ENCODE measurements at places on chromosomes 11 and 22.
A peak's percentile ranks its signal among the peaks of the same experiment; 100 is the strongest.

- DNase-seq: no peak
Measured at GRCh38 chr11:18657673-18658072, 23.5 kb upstream of the SPTY2D1 start.

GRCh38 chr11:24064309-24064903 is 432.4 kb upstream of the LUZP2 start:
- DNase-seq: no peak

GRCh38 chr11:40877981-40878380 is 581.5 kb downstream of the LRRC4C start:
- DNase-seq: no peak

- no peak for DNase-seq
Measured at GRCh38 chr11:78038697-78039313, 15.7 kb upstream of the KCTD14 start.

DNA sequence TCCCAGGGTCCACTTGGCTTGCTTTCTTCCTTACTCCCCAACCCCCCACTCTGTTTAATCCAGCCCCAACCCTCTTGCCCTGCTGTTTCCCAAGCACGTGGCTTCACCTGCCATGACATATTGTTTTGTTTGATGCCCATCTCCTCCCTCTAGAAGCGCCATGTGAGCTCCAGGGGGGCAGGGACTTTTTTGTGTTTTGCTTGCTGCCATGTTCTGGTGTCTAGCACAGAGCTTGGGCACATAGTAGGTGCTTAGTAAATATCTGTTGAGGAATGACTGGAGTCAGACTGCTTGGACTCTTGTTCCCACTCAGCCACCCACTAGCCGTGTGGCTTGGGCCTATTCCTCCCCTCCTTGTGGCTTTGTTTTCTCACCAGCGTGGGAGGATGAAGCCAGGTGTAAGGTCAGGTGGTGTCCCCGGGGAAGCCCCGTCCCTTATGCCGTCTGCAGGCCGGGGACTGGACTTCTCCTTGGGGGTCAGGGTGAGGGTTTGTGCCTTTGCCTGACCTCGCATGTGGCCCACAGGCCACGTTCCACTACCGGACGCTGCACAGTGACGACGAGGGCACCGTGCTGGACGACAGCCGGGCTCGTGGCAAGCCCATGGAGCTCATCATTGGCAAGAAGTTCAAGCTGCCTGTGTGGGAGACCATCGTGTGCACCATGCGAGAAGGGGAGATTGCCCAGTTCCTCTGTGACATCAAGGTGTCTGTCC is 3.8 kb downstream of the AIP start:
- no peak for DNase-seq

DNA sequence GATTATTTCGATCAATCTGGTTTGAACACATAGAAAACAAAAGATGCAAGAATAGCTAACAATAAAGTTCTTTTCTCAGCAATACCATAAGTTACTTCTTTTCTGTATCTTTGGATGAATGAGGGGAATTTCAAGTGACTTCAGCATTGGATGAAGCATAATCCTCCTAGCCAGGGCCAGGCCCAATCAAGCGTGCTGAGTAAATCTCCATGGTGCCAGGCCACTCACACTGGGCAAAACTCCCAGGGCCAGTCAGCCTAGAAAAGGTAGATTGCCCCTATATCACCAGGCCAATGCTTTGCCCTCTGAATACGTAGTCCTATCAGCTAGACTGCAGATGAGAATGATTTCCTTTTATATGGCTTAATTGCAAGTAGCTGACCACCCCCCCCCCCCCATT is 6.0 kb downstream of the CNTF start:
- no peak for DNase-seq

DNA sequence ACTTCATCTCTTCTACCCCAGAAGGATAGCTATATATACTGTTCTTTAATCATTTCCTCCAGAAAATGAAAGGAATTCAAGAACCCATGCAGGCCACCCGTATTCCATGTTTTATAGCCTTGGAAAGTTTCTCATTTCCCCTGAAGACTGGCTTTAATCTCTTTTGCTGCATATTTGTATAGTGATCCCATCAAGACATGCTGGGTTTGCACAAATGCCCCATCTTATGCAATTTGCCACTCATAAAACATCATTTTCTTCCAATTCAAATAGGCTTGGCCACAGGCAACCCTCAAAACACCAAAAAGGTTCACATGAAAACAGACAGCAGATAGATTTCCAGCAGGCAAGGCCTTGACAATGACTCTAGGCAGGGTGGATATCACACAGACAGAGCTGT is 28.3 kb upstream of the APOA1 start:
- DNase-seq: no peak

GRCh38 chr11:36014898-36015665 is 71.2 kb downstream of the LDLRAD3 start:
- no peak for DNase-seq

- DNase-seq: no peak
Measured at GRCh38 chr11:26851696-26852095, 129.8 kb upstream of the SLC5A12 start.

GRCh38 chr11:113534625-113535024 is 59.4 kb upstream of the DRD2 start:
- no peak for DNase-seq

DNA sequence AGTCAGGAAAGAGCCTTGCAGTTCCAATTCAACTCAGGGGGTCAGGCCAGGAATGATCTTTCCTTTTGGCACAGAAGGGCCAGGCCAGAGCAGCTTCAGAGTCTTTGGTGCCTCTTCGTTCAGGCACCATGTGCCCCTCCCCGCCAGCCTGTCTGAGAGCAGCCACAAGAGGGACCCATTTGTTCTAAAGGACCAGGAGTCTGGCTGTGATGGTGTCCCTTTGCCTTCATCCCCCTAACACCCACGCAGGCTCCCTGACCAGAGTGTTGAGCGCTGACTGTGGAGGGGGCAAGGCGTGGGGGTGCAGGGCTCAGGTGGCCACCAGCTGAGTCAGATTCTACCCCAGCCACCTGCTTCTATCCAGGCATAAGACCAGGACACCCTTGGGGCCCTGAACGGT is 156.4 kb downstream of the TTC17 start:
- peak; percentile 22 for DNase-seq

- no peak for DNase-seq
Measured at GRCh38 chr11:78949976-78950690, 375.5 kb upstream of the NARS2 start.

GRCh38 chr22:27247701-27248434 is 553.7 kb downstream of the MN1 start:
- DNase-seq: no peak

- DNase-seq: no peak
Measured at GRCh38 chr11:99568808-99569207, 548.1 kb downstream of the CNTN5 start.

DNA sequence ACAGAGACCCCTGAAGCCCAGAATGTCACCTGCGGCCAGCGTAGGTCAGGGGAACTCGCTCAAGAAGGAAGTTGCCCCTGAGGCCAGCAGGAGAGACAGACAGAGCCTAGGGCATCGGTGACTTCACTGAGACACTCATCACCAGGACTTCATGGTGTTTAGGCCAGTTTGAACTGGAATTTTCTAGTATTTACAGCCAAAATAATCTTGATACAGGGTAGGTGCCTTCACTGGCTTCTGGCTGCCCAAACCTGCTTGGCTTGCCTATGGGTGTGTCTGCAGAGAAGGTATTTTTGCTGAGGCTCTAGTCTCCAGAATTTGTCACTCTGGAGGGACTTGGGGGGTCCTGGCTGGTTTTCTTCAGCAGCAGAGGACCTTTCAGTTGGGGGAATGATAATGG is 86.6 kb downstream of the FBXO7 start:
- DNase-seq: no peak

GRCh38 chr11:34124885-34125668 is 19.6 kb downstream of the NAT10 start:
- DNase-seq: no peak

DNA sequence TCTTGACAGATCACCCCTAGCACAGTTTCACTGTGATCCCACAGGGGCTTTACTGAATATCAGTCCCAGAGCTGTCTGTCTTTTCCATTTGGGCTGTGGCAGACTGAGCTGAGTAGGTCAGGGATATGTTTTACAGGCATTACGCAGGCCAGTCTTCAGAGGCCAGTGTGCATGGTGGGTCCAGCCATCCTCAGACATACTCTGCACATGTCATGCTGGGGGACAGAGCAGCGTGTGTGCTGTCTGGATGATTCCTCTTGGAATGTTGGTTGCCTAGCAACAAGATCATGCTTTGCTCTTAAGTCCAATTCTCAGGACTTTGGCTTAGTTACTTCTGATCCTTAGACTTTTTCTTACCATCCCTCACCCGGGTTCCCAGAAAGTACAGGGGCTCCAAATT is 736.5 kb downstream of the DLG2 start:
- no peak for DNase-seq

DNA sequence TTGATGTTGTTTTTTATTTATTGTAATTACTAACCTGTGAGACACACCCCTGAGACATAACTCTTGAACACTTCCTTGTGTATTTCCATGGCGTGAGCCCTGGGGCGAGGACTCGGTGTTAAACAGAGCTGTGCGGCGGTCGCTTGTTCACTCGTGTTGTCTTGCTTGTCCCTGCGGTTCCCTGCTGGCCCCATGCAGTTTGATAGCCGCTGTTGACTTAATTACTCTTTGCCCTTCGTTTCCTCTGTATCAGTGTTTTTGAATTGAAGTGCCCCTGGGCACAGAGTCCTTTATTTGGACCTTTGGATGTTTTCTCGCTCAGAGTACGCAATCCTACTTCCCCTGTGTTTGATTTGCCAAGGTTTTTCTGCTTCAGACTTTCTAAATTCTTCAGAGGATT is 52.7 kb downstream of the TBC1D22A start:
- DNase-seq: no peak

DNA sequence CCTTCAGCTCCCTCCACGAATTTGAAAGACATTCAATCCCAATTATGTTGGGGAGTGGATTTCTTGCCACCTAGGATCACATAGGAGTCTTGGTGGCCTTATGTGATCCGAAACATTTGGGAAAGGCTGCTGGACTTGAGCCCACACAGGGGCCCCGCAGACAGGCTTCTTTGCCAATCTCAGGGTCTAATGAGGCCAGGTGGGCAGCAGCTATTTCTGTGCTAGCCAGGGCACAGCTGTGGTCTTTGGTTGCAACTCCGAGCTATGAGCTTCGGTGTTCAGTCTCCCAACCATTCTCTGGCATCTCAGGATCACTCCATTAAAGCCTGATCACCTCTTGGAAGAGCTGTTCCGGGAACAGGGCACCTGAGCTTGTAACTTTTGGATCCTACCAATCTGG is 84.4 kb downstream of the TP53I11 start:
- DNase-seq: no peak

DNA sequence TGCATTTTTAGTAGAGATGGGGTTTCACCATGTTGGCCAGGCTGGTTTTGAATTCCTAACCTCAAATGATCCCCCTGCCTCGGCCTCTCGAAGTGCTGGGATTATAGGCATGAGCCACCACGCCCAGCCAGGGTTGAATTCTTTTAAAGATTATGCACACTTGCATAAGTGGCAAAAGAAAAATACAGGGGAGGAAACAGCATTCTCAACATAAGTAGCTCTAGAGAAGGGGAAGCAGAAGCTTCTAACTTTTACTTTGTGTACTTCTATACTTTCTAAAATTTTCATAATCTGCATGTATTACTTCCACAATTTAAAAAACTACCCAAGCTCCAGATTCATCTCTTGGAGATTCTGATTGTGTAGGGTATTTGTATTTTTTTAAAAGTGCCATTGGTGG is 108.0 kb downstream of the SLC1A2 start:
- DNase-seq: no peak

- no peak for DNase-seq
Measured at GRCh38 chr11:69373251-69373635, 79.3 kb downstream of the MYEOV start.

GRCh38 chr22:37267135-37267587 is 15.1 kb upstream of the CYTH4 start:
- DNase-seq: peak; percentile 72

GRCh38 chr11:9530020-9530621 is 43.3 kb upstream of the WEE1 start:
- DNase-seq: no peak

GRCh38 chr11:35974882-35975589 is 31.2 kb downstream of the LDLRAD3 start:
- no peak for DNase-seq

DNA sequence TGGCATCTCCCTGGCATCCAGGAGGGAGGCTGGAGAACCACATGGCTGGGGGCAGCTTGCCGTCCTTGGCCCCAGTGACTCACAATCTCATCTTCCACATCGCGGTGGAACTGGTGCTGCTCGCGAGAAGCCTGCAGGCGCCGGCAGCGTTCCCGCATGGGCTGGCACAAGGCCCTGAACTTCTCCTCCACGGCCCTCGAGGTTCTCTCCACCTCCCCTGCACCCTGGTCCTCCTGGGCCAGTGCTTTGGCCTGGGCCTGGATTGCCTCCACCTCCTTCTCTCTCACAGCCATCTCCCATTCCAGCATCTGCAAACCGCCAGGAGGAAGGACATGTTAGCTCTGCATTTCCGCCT is 16.3 kb upstream of the RBM4B start:
- DNase-seq: no peak

GRCh38 chr11:83294208-83294607 is 8.0 kb upstream of the CCDC90B start:
- no peak for DNase-seq

DNA sequence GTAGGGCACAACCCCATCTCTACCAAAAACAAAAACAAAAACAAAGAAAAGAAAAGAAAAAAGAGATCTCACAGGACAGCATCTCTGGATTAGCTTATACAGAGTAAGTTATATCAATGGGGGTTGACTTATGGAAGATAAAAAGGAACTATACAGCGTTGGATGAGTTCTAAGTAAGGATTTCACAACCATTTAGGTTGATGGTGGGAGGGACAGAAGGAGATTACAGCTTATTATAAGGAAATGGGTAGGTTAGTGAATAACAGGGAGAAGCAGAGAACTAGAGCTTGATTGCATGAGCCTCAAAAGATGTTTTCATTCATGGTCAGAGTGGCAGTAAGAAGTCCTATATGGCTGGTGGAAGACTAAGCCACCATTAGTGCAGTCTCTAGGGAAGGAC is 60.3 kb downstream of the CECR2 start:
- no peak for DNase-seq

GRCh38 chr11:47271328-47271727 is 1.4 kb downstream of the MADD start:
- no peak for DNase-seq

- no peak for DNase-seq
Measured at GRCh38 chr22:47167056-47167455, 404.6 kb downstream of the TBC1D22A start.

GRCh38 chr11:79209540-79210266 is 231.1 kb downstream of the TENM4 start:
- peak; percentile 16 for DNase-seq

DNA sequence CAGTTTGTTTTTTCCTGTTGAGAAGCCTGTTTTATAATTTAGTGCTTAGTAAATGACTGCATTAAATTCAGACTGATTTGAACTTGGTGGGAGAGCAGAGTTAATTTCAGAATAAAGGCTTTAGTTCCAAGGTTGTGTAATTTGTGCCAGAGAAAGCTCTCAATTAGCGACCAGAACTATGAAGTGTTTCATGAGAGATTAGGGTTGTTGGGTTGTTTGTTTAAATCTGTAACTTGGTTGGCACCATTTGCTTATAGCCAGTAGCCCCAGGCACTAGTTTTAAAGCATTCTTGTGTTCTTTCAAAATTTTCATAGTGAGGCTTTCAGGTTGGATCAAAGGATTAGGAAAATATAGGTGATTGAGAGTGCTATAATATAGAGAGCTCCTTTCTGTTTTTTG is 25.5 kb downstream of the UVRAG start:
- no peak for DNase-seq

All from RPMI8226 (cell line).